ENCODE measurements at places on chromosomes 5 and 9.

DNA sequence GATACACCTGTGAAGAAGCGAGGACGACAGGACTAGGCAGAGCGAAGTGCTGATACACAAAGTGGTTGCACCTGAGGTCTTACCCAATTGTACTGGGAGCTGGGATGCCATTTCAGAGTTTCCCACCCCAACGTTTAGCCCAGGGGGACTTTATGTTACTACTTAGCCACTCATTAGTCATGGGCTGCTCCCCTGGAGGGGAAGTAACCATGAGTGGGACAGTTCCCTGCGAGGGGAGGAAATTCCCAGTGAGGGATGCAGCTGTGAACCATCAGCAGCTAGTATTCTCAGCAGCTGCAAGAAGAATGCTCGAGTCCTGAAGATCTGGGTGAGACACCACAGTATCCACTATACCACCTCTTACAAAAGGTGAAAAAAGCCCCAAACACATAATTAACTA, 93.7 kb upstream of the ACTBL2 start:
- DNase-seq, result no peak

DNA sequence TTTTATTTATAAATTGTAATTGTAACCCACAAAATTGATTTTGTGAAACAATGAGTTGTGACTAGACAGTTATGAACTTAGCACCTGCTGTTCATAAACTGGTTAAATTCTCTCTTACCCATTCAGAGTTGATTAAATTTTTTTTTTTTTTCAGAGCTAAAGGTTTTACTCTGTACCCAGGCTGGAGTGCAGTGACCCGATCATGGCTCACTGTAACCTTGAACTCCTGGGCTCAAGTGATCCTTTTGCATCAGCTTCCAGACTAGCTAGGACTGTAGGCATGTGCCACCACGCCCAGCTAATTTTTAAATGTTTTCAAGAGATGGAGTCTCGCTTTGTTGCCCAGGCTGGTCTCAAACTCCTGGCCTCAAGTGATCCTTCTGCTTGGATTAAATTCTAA, 1.9 kb downstream of the HSD17B4 start:
- no peak for DNase-seq

GRCh38 chr9:127714020-127714750, 1.3 kb downstream of the PTRH1 start:
- DNase-seq, result no peak

- DNase-seq, result no peak
Measured at GRCh38 chr5:113937301-113937700, 423.8 kb downstream of the YTHDC2 start.

GRCh38 chr5:102961671-102962070, 158.3 kb downstream of the GIN1 start:
- DNase-seq, result no peak

- no peak for DNase-seq
Measured at GRCh38 chr5:101976933-101977332, 319.2 kb downstream of the SLCO4C1 start.

GRCh38 chr5:38463634-38464521, 92.6 kb downstream of the LIFR start:
- DNase-seq, result no peak

DNA sequence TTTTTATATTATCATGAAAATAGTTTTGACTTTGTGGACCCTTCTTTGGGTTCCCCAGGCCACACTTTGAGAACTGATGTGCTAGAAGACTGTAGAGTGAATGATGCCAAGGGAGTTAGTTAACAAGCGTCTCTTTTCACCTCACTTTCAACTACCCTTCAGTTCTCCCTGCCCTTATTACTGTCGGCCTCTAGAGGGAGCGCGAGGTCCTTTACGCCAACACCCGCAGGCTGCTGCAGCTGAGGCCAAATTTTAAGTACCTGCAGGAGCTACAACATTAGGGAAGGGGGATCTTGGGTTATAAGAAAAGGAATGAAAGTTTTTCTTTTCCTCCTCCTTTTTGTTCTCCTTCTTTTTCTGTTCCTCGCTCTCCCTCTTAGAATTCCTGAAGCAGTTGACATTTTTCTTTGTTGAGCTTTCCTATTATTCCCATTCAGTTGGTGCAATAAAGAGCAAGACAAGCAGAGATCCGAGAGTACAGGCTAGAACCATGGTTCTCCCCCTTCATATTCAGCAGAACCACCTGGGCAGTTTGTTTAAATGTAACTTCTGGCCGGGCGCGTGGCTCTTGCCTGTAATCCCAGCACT, 84.0 kb downstream of the ZFAND5 start:
- DNase-seq, result peak; percentile 67

GRCh38 chr5:38189081-38189504, 69.3 kb upstream of the EGFLAM start:
- DNase-seq, result no peak

DNA sequence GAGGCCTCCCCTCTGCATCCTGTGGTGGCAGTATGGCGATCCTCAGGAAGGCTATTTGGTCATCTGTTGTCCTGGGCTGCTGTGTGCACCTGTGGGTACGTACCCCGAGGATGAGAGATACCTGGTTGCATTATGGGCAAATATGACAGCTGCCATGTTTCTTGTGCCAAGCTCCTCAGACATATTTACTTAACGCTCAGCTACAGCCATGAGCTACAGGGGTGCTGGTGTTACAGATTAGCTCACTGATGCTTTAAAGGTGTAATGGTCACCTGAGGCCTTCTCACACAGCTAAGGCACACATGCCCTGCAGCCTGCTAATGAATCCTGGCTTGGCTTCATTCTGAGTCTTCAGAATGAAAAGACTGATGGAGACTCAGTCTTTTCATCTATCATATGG, 12.0 kb downstream of the NDST1 start:
- no peak for DNase-seq

- no peak for DNase-seq
Measured at GRCh38 chr9:15482146-15482545, 28.6 kb downstream of the PSIP1 start.

DNA sequence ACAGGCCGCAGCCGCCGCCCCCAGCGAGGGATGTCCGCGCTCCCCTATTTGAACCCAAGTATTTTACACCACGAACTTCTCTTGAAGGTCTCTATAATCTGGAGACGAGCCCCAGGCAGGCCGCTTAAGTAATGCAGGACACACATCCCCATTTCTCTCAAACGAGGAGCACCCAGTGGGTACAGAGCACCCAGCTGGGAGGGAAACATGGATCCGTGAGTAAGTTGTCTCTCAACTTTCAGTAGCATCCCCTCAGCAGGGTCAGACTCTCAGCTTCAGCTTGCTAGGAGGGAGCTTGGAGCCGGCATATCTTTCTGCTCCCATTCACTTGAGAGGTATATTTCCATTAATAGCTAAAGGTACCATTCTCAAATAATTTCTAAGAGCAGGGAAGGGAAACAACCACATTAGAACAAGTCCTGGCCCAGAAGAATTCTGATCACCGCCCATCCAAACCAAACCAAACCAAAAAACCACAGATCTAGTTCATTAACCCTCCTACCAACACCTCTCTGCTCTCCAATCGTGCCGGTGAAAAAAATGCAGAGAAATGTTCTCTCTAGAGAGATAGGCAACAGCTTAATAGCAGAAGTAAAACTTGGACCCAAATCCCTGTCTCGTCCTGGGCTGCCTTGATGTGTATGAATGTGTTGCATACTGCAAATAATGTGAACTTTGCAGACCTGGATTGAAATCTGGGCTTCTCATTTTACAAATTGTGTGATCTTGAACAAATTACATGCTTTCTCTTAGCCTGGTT, 910 bp downstream of the TDRD7 start:
- DNase-seq, result no peak

- DNase-seq, result no peak
Measured at GRCh38 chr5:160649304-160649703, 202.7 kb downstream of the ATP10B start.

DNA sequence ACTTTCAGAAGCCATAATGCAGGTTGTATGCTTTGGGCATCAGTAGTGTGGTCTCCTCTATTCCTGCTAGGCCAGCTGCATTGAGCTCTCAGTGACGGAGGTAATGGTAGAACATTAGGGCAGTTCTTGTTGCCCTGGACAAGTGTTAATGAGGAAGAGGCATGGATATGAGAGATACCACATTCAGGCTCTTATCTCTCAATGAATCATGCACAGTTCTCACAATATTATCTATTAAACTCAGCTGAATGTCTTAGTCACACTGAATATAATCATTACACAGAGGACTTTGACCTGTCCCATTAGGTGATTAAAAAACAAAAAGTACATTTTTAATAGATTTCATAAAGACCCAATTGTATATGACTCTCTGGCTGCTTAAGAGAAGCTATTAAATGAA, 76.6 kb upstream of the SSBP2 start:
- DNase-seq, result no peak

GRCh38 chr5:101024299-101024698, 121.2 kb upstream of the ST8SIA4 start:
- DNase-seq, result no peak

- no peak for DNase-seq
Measured at GRCh38 chr5:31854181-31855133, 215.5 kb downstream of the PDZD2 start.

GRCh38 chr9:127781806-127782205, 3.3 kb upstream of the SH2D3C start:
- no peak for DNase-seq

GRCh38 chr5:138469540-138470321, 4.5 kb downstream of the EGR1 start:
- no peak for DNase-seq

- DNase-seq, result no peak
Measured at GRCh38 chr5:179219661-179220620, 125.3 kb downstream of the ADAMTS2 start.

GRCh38 chr5:107817951-107818350, 147.2 kb upstream of the EFNA5 start:
- no peak for DNase-seq

GRCh38 chr9:9612270-9612669, 1000.5 kb downstream of the PTPRD start:
- DNase-seq, result no peak

DNA sequence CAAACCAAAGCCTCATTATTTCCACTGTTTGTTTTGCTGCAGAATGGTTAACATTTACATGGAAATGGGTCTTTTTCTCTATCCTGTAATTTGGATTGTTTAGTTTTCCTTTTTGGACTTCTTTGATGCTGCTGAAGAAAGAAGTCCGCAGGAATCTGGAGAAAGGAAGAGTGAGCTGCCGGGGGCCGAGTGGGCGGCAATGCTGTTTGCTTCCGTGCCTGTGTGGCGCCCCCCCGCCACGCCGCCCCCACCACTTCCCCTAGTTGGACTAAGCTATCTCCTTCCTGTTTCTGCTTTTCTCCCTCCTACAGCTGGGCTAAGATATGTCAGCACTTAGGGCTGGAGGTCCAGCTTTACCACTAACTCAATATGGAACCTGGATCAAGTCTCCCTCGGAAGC, 39.7 kb downstream of the ACTL7B start:
- DNase-seq, result no peak

DNA sequence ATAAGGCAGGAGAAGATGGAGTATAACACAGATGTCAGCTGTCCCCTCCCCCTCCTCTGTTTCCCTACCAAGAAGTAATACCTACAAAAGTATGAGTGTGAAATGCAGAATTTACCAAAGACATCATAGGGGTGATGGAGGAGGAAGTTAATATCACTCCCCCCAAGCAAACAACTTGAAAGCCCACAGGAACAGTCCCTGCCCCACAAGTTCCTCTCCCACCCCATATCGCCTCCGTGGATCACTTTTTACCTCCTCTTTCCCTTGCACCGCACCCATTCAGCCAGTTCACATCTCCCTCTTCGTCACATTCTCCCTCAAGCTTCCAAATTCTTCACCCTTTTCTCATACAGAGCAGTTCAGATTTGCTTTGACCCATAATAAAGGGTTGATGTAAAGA, 7.0 kb upstream of the SIL1 start:
- DNase-seq, result no peak

DNA sequence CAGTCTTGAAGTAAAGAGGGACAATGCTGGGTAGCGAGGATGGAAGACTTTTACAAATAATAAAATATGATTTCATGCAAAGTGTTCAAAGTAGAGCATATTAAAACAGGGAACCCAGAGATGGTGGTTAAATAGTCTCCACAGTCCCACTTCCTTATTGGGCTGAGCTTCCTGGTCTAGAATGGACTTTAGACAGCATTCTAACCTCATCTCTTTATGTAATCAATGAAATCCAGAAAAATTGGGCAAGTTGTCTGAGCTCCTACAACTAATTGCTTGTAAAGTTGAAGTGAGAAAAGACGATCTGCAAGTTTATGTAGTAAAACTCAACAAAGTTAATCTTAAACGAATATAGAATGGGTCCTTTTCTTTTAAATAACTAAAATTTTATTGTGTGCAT, 328.9 kb downstream of the PJA2 start:
- no peak for DNase-seq

- no peak for DNase-seq
Measured at GRCh38 chr9:84059936-84060335, 79.3 kb downstream of the RMI1 start.

- DNase-seq, result no peak
Measured at GRCh38 chr9:16180546-16180945, 627.7 kb downstream of the CCDC171 start.

- no peak for DNase-seq
Measured at GRCh38 chr9:27586304-27586703, 13.0 kb upstream of the C9orf72 start.

DNA sequence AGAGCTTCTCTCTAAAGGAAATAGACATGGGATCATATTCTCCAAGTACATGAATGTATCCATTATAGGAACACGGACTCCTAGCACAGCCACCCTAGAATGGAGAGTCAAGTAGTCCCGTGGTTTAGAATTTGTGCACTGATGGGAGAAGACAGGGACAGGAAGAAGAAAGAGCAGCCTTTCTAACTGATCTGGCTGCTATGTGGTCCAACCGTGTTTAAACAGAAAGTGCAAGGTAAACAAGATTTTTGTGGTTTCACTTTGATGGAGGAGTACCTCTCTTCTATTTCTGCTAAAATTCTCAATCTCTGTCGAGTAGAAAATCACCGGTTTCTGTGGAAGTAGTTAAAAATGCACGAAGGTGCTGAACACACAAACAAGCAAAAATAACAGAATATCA, 171.3 kb downstream of the ST8SIA4 start:
- DNase-seq, result no peak

- DNase-seq, result no peak
Measured at GRCh38 chr5:160169326-160169725, 50.1 kb upstream of the PWWP2A start.

GRCh38 chr5:54514841-54515432, 2.6 kb upstream of the SNX18 start:
- no peak for DNase-seq

GRCh38 chr5:170960567-170960966, 98.7 kb downstream of the RANBP17 start:
- DNase-seq, result no peak

DNA sequence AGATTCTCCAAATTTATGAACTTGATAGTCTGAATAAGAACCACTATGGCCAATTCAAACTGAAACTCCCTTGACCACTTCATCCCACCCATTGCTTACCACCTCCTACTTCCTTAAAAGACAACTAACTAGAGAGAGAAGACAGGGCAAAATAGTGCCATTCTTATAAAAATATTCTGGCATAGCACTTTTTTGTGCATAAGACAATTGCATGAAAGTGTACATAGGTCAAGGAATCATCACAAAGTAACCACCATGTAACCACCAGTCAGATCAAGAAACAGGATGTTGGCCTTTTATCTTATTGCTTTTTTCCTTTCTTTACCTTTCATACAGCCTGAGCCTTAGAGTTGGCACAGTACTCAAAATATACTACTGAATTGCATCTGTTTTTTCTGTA, 8.1 kb upstream of the ARSB start:
- no peak for DNase-seq

Measured in stimulated activated CD4-positive, alpha-beta T cell treated with anti-CD3 and anti-CD28 coated beads, Interleukin-12 subunit alpha, Interleukin-12 subunit beta, amount 100 ng/mL, for 4 hours (primary cell).